ENCODE measurements at places on chromosomes 4 and X. TPM values are rescaled to one million over a fixed set of nuclear protein-coding genes. Genes with fewer than 3 reads are reported as not detected.
A peak's percentile ranks its signal among the peaks of the same experiment; 100 is the strongest.

TCEAL7 gene
- not detected for total RNA-seq

DNA sequence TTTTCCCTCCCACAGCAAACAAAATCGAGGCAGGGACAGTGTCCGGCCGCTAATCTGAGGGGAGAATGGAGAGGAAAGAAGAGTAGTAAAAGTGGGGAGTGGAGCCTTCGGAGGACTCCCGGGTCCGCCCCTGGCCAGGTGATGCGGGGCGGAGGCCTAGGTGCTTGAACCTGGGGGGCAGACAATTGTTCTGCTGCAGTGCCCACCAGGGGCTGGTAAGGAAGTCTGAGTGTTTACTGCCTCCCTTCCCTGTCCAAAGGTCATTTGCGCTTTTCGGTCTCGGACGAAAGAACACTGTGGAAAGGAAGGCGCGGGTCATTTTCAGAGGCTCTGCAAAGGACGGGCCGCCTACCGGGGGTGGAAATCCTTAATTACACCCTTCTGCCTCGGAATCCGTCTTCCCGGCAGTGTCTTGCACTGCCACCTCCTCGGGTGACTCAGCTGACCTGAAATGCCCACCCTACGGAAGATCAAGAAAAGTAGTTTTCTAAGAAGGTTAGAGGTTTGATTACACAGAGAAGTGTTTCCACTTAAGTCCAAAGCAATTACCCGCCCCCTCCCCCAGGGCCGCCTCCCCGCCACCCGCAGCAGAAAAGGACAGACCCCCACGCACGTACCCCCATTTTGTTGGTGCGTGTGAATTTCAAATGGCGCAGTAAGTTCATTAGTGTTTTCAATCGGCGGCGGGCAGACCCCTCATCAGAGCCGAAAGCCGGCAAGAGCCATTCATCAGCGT lies 99.9 kb upstream of the TENM3 start:
- H3K27me3 ChIP-seq, result peaks cover 55% of the 10 kb centered on the region
- peak overlapping the region; percentile 59 for H3K4me3 ChIP-seq
- no peaks in the 10 kb centered on the region for H3K36me3 ChIP-seq
- DNase-seq, result peak; percentile 4
- no peak overlapping the region for H3K27ac ChIP-seq
- peaks cover 16% of the 10 kb centered on the region for H3K4me1 ChIP-seq

- no peaks in the 10 kb centered on the region for H3K36me3 ChIP-seq
- peak overlapping the region; percentile 95 for H3K27ac ChIP-seq
- peak; percentile 82 for DNase-seq
- H3K4me1 ChIP-seq, result peaks cover 90% of the 10 kb centered on the region
Measured at GRCh38 chr4:184313702-184314659, 96.3 kb upstream of the ENPP6 start.

DNA sequence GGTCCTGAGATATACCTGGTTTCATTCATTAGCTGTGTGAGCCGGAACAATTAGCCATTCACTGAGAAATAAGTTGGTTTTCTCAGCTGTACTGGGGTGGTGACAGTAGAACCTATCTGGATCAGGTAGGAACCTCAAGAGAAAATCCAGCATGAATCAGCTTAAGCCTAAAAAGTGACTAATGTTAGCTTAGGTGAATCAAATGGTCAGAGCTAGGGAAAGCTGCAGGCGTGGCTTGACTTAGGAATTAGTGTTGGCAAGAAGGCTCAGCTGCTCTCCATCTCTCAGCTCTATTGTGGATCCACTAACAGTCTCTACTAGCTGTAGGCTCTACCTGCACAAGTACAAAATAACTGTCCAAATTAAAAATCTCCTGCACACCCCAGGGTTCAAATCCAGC lies 1025.5 kb downstream of the RAB28 start:
- no peaks in the 10 kb centered on the region for H3K36me3 ChIP-seq
- no peaks in the 10 kb centered on the region for H3K4me1 ChIP-seq
- H3K4me3 ChIP-seq, result no peak overlapping the region
- no peaks in the 10 kb centered on the region for H3K27me3 ChIP-seq

GRCh38 chrX:46819136-46819535 lies 17.7 kb upstream of the RP2 start:
- DNase-seq, result no peak
- no peaks in the 10 kb centered on the region for H3K27me3 ChIP-seq
- H3K36me3 ChIP-seq, result no peaks in the 10 kb centered on the region
- no peak overlapping the region for H3K4me3 ChIP-seq
- no peaks in the 10 kb centered on the region for H3K4me1 ChIP-seq
- no peak overlapping the region for H3K27ac ChIP-seq

GRCh38 chrX:11407331-11408108 lies 114.3 kb downstream of the AMELX start:
- H3K4me3 ChIP-seq, result no peak overlapping the region
- H3K4me1 ChIP-seq, result no peaks in the 10 kb centered on the region
- H3K27me3 ChIP-seq, result no peaks in the 10 kb centered on the region
- DNase-seq, result no peak
- no peaks in the 10 kb centered on the region for H3K36me3 ChIP-seq

GRCh38 chr4:108058685-108059440 lies 69.2 kb downstream of the HADH start:
- no peak for DNase-seq
- peak overlapping the region; percentile 55 for H3K27ac ChIP-seq
- H3K4me1 ChIP-seq, result peaks cover 75% of the 10 kb centered on the region
- no peak overlapping the region for H3K4me3 ChIP-seq

DNA sequence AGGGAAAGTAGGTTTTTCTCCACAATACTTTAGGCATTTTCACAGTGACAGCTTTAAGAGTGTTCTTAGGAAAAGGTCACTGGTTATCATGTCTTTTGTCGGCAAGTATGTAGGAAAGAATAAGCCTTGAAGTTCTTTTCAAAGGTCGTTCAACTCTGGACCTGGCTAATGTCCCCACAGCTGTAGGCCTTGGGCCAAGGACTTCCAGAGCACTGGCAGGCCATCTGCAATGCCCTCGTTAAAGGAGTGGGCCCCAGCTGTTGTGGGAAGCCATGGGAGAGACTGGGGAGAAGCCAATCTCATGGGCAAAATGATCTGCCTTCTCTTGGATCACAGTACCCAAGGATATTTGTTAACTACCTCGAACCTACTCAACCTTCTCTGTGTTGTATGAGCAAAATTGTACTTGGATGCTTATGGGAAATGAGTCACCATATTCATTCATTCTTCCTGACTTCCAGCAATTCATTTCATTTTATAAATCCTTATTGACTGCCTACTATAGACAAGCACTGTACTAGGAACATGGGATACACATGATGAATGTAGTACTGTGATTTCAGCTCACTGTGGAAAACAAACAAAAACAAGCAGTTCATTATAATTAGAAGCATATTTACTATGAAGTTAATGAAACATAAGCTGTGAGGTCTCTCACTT lies 141.1 kb upstream of the KIT start:
- H3K27ac ChIP-seq, result no peak overlapping the region
- H3K27me3 ChIP-seq, result peaks cover 1% of the 10 kb centered on the region
- H3K4me1 ChIP-seq, result no peaks in the 10 kb centered on the region
- DNase-seq, result no peak
- no peak overlapping the region for H3K4me3 ChIP-seq

F8A3 gene
- 12.8 TPM for total RNA-seq

DNA sequence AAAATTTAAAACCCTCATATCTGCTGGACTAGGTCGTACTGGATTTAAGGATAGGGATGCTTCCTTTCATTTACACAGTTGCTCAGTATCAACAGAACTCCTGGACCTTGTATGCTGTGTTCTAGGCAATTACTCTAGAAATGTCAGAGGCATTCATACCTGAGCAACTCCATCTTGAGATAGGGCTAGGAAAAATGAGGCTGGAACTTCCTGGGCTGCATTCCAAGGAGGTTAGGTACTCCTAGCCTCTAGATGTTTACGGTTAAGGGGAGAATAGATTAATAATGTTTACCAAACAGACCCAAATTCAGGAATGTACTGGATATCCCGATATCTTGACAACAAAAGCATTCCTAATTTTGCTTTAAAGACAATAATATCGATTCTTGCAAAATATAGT lies 84.7 kb upstream of the NLGN4X start:
- no peaks in the 10 kb centered on the region for H3K4me1 ChIP-seq
- H3K27me3 ChIP-seq, result no peaks in the 10 kb centered on the region
- DNase-seq, result no peak
- no peaks in the 10 kb centered on the region for H3K36me3 ChIP-seq

DNA sequence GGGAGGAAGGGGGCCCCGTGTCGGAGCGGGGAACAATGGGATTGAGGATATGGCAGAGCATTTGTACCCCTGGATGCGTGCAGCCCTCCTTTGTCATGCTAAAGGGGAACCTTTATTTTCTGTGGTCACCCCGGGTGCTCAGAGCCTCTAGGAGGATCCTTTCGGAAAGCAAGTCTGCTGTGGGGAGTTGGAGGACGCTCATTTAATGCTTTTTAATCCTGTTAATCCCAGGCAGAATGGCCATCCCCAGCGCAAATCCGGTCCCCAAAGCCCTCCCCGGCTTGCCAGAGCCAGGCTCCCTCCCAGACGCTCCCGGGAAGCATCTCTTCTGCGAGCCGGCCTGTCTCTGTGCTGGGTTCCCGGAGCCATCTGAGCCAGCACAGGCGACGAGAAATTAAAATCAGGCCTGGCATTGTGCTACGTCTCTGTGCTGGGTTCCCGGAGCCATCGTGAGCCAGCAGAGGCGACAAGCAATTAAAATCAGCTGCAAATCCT lies 113.2 kb upstream of the PPP2R3B start:
- no peak overlapping the region for H3K27ac ChIP-seq
- H3K4me3 ChIP-seq, result no peak overlapping the region
- H3K36me3 ChIP-seq, result no peaks in the 10 kb centered on the region
- H3K4me1 ChIP-seq, result no peaks in the 10 kb centered on the region

Measured in activated CD8-positive, alpha-beta T cell treated with anti-CD3 and anti-CD28 coated beads for 36 hours (primary cell).